ENCODE measurements at places on chromosomes 3 and 15.

DNA sequence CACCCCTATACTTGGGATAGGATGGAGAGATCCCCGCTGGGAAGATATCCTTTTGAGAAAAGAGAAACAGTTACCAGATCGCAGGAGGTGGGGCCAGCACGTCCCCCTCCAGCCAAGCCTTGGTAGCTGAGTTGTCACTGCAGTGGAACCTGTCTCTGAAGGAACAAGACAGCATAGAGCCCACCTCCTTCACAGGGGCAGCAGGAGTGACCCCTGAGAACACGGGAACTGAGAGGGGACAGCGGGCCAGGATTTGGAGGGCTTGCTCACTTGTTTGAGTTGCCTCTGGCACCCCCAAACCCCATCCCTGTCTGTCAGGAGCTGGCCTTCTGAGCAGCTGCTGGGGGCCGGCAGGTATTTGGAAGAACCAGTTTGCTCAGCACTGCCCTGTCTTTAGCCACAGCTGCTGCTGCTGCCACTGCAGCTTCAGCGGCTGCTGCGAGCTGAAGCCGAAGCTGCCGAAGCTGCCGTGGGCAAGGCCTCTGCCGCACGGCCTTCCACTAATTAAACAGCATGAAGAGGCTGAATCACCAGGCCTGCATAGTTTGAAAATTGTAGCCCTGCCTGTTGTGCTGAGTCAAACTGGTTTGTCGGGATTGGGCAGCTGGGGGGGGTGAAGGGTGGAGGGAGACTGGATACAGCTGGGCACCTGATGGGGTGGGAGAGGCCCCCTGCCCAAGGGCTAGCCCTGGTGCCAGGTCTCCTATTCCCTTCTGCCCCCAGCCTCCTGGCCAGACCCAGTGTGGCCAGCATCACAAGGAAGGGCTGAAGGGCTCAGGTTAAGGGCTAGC, 4.0 kb downstream of the EPHB3 start:
- no peak for DNase-seq

DNA sequence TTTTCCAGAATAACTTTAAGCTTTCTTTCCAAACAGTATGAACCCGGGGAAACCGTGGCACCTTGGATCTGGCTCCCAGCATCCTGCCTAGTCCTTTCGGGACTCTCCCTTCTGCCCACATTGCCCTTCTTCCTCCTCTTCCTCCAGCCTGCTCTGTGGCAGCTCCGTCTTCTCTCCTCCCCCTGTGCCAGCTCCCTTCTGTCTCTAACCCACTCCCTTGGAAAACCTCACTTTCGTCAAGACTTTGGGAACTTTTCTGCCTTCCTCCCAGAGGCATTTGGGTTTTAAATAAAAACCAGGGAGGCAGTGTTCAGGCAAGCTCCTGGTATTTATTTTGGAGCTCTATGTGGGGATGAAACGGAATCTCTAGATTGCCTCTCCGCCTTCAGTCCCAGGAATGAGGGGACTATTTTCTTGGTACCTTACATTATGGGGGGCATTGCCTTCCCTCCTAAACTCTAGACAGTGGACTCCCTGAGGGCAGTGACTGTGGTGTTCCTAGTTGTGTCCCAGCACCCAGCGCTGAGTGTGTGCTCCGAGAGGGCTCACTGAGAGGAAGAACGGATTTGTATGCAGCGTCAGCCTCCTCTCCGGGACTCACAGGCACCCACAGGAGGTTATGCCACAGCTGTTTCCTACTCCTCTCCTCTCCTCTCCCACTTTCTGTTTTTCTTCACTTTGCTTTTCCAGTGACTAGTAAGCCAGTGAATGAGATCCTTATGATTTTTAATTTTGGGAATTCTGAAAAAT, 105.4 kb upstream of the MRPS22 start:
- no peak for DNase-seq

DNA sequence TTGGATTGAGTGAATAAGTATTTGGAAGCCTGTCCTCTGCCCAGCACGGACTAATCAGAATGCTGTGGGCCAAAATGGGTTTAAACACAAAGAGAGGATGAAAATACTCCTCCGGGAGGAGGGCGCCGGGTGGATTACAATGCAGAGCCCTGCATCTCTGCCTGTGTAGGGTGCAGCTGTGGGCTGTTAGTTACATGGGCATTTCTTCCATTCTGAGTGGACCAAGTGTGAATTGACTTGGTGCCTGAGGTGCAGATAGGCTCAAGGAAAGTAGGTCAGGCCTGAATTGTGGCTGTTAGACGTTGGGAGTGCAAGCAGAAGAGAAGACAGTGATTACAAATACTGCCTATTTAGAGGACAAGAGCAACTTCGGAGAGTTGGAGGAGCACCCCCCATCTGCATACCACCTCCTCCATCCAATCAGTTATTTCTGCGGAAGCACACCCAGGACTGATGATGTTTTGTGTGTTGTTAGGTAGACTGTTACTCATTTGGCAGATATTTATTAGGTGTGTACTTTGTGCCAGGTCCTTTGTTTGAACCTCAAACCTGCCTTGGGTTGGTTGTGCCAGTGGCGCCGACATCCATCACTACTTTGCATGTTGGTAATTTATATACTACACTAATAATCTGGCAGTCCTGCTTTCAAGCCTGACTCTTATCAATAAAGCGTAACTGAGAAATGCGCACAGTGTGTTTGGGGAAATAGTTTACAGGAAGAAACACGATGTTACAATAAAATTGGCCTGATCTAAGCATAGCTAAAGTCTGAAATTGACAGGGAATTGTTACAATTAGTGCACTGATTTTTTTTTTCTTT, 33.0 kb downstream of the PTPRG start:
- DNase-seq, result no peak

DNA sequence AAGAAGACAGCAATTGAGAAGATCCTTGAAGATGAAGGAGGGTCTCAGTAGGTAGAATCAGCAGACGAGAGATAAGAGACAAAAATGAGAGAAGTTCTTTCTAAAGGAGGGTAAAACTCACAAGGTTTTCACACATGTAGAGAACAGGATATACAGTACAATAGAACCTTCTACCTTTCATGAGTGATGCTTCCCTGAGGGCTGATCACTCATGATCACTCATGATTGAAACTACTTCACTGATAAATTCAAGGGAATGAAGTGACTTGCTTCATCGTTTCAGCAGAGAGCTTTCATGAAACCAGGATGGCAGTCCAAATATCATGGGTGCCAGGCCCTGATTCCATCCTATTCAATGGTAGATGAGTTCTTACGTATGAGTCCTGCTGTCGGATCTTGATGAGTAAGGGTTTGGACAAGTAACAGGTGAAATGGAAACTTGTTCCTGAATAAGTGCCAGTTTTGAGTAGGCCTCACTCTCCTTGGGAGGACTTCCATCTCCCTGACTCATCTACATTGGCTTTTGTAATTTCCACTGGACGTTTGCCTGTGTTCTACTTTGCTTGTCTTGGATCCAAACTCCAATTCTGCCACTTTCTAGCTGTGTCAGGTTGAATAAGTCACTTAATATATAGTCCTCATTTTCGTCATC, 9.6 kb upstream of the CLDN16 start:
- no peak for DNase-seq

- DNase-seq, result no peak
These were observed 333.5 kb upstream of the AZI2 start for GRCh38 chr3:28682121-28682520.

GRCh38 chr15:101246391-101246790, 5.5 kb downstream of the CHSY1 start:
- DNase-seq, result no peak

DNA sequence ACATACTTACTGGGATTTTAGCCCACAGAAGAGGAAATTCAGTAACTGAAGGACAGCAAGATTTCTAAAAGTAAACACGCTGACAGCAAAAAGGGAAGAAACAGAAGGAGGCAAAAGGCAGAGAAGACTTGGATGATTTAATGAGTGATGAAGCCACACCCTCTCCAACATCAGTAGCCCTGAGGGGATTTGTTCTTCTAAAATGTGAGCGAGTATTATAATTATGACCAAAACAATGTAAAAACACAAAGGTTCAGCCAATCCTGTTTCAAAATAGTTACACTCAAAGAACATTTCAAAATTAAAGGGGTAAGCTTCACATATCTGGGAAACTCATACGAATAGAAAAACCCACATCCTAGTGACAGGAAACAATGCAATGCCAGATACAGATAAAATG, 25.0 kb downstream of the MCCC1 start:
- DNase-seq, result no peak

- DNase-seq, result no peak
These were observed 17.6 kb downstream of the TKT start for GRCh38 chr3:53238051-53238850.

DNA sequence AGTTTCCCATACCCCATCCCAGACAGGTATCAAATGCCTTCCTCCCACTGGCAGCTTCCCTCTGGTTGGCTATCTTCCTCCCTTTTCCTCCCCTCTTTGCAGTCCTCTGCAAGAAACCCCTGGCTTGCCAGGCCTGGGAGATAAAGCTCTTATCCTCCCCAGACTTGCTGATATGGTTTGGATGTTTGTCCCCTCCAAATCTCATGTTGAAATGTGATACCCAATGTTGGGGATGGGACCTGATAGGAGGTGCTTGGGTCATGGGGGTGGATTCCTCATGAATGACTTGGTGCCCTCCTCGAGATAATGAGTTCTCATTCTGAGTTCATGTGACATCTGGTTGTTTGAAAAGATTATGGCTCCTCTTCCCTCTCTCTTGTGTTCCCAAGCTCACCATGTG, 32.2 kb upstream of the SNRK start:
- DNase-seq, result no peak

DNA sequence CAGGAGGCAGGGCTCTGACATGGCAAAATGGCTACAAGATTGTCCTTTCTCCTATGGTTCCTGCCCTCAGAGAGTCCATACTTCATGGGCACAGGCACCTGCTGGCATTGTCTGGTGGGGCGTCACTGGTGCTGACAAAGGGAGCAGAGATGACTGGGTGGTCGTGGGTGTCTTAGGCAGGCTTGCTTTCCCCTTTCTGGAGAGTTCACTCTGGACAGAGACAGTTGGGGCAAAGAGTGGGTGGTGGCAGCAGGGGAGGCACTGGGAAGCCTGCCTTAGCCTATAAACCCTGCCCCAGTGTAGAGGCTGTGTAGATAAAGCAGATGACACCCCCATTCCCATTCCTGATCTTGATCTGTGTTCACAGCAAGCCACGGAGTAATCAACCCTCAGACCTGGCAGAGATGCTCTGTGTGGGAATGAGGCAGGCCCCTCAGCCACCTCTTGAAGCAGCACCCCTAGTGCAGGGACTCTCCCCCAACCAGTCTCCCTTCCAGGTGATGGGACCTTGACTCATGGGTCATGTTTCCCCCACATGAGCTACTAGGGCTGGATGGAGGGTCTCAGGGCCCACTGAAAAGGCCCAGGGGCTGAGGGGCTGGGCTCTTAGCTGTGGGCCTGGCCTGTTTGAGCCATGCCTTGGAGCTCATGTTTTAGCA, 20.7 kb upstream of the DOCK3 start:
- DNase-seq, result no peak

- DNase-seq, result no peak
These were observed 58.8 kb downstream of the TUBGCP4 start for GRCh38 chr15:43429687-43430086.

DNA sequence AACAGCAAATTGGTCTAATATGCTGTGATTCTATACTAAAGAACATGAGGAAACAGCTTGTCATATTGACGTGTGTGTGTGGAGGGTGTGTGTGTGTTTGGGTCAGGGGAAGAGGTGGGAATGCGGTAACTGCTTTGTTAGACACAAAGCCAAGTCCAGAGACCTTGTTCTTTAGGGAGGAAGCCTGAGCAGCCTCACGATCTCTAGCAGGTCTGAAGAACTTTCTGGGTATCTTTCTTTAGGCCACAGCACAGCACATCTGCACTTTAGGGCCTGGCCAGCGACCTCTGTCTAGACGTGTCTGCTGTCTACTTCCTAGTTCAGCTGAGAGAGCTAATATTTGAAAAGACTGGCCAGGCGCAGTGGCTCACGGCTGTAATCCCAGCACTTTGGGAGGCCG, 220.0 kb upstream of the TPRG1 start:
- no peak for DNase-seq

DNA sequence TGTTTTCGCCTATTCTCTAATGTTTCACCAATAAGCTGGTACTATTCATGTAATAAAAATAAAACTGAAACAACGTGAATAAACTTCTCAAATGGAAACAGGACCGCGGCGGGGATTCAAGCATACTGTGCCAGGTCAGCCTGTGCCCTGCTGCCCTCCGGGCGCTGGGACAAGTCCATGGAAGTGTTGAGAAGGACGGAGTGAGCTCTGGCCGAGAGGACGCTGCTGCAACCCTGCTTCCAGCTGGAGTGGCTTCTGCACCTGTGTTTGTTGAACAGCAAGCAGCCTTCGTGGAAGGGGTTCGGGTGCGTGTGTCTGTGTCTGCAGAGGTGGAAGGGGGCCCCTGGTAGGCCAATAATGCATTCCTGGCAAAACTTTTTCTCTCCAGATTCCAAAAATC, 50.0 kb upstream of the PCSK6 start:
- no peak for DNase-seq

DNA sequence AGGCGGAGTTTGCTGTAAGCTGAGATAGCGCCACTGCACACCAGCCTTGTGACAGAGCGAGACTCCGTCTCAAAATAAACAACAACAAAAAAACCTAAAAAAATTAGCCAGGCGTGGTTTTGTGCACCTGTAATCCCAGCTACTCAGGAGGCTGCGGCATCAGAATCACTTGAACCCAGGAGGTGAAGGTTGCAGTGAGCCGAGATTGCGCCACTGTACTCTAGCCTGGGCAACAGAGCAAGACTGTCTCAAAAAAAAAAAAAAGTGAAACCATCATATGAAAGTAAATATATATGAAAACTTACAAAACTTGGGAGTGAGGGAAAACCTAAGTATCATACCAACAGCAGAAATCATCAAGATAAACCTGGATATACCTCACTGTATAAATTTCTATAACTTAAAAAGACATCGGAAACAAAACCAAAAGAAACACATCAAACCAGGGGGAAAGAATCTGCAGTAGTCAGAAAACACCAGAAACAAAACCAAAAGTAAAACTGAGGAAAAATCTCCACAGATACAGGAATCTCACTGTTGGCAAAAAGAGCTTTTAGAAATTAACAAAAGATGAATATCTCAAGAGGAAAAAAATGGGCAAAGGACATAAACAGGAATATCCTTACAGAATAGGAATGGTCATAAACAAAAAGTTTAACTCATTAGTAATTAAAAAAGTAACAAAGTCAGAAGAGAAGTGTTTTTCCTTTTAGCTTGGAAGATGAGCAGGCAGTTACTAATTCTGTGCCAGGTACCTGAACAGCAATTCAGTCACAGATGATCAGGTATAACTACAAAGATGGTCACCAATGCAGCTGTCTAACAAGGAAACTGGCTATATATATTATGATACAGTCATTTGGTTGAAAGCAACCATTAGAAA, 41.3 kb downstream of the ETV5 start:
- DNase-seq, result no peak

DNA sequence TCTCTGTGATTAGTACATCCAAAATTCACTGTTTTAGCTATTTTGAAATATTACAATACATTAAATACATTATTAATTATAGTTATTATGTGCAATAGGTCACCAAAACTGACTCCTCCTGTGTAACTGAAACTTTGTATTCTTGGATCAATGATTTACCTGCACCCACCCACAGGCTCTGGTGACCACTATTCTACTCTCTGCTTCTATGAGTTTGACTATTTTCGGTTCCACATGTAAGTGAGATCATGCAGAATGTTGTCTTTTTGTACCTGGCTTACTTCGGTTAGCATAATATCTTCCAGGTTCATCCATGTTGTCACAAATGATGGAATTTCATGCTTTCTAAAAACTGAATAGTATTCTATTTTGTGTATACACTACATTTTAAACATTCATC, 43.8 kb downstream of the SLC2A2 start:
- DNase-seq, result no peak

- no peak for DNase-seq
These were observed 4.5 kb downstream of the EIF3J start for GRCh38 chr15:44541282-44541958.

All from NT2/D1 (cell line).